ENCODE measurements at places on chromosomes 12 and 14.
A peak's percentile ranks its signal among the peaks of the same experiment; 100 is the strongest.

DNA sequence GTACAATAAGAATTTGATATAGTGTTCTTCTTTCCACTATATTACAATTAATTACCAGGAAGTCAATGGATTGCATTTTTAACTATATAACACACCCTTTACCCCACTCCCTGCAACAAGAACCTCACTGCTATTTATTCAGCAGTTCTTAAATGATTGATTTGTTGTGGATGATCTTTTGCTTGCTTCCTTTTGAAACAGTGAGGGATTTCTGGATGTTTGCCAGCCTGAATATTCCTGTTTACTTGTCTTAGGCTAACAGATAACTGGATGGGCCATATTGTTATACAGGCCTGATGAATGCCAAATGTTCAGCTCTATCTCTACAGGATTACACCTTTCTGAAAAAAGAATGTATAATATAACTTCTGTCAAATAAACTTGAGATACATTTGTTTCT is 497.6 kb downstream of the APAF1 start:
- no peak for DNase-seq
- H3K36me3 ChIP-seq, result no peaks in the 10 kb centered on the region
- H3K27ac ChIP-seq, result no peak overlapping the region

GRCh38 chr12:98409548-98409947 is 105.8 kb upstream of the TMPO start:
- H3K27ac ChIP-seq, result no peak overlapping the region
- H3K36me3 ChIP-seq, result no peaks in the 10 kb centered on the region
- H3K27me3 ChIP-seq, result no peaks in the 10 kb centered on the region
- no peak overlapping the region for H3K4me3 ChIP-seq

- peaks cover 41% of the 10 kb centered on the region for H3K4me1 ChIP-seq
- no peak overlapping the region for H3K27ac ChIP-seq
- peaks cover 16% of the 10 kb centered on the region for H3K36me3 ChIP-seq
- no peak for DNase-seq
- H3K4me3 ChIP-seq, result no peak overlapping the region
- no peaks in the 10 kb centered on the region for H3K27me3 ChIP-seq
Measured at GRCh38 chr14:92099802-92100201, 6.6 kb downstream of the ATXN3 start.

GRCh38 chr12:121214166-121214777 is 4.3 kb downstream of the P2RX4 start:
- no peaks in the 10 kb centered on the region for H3K27me3 ChIP-seq
- DNase-seq, result no peak
- H3K27ac ChIP-seq, result peak overlapping the region; percentile 37
- no peak overlapping the region for H3K4me3 ChIP-seq
- H3K4me1 ChIP-seq, result peaks cover 19% of the 10 kb centered on the region

- H3K4me3 ChIP-seq, result no peak overlapping the region
- H3K4me1 ChIP-seq, result peaks cover 14% of the 10 kb centered on the region
- no peaks in the 10 kb centered on the region for H3K27me3 ChIP-seq
- H3K27ac ChIP-seq, result peak overlapping the region; percentile 56
- no peak for DNase-seq
- no peaks in the 10 kb centered on the region for H3K36me3 ChIP-seq
Measured at GRCh38 chr12:104604995-104605675, 148.4 kb downstream of the CHST11 start.

DNA sequence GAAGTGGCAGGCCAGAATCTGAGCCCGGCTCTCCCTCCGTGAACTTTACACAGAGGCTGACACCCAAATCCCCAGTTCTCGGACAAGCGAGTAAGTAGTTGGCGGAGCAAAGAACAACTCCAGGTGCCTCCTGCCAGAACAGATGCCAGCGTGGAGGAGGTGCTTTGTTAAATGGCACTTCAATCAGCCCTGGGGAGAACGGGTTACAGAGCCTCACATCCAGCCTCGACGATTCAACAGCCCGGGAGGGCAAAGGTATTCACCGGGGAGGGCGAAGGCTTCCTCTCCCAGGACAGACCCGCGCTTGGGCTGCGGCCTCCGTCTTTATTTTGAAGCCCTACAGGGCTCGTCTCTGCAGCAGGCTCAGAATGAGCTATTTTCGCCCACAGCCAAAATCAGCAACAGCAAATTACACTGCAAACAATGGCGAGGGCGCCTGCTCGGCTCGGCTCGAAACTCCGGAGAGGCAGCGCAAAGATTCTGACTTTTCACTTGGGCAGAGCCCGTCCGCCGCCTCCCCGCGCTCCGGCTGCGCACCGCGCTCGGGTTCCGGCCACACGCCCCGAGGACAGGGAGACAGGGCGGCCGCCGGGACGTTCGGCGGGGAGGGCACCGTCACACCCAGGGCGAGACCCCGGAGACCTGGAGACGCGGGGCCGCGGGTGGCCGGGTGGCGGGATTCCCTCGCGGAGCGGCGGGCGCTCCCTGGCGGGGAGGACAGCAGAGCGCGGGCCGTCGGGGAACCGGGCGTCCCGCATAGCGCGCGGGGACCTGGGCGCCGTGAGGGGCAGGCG is 811 bp downstream of the TMCC3 start:
- H3K27me3 ChIP-seq, result no peaks in the 10 kb centered on the region
- peak overlapping the region; percentile 81 for H3K27ac ChIP-seq
- no peak for DNase-seq
- peak overlapping the region; percentile 91 for H3K4me3 ChIP-seq
- no peaks in the 10 kb centered on the region for H3K36me3 ChIP-seq
- peaks cover 46% of the 10 kb centered on the region for H3K4me1 ChIP-seq

- no peak overlapping the region for H3K27ac ChIP-seq
- H3K27me3 ChIP-seq, result no peaks in the 10 kb centered on the region
- H3K4me1 ChIP-seq, result no peaks in the 10 kb centered on the region
Measured at GRCh38 chr14:53444677-53445312, 291.7 kb upstream of the DDHD1 start.

GRCh38 chr12:132481345-132481744 is 8.6 kb upstream of the FBRSL1 start:
- no peaks in the 10 kb centered on the region for H3K27me3 ChIP-seq
- H3K36me3 ChIP-seq, result no peaks in the 10 kb centered on the region
- H3K4me3 ChIP-seq, result no peak overlapping the region
- DNase-seq, result no peak
